M059J (cell line): ENCODE measurements at places on chromosomes 5 and 9. TPM values are rescaled to one million over a fixed set of nuclear protein-coding genes. Genes with fewer than 3 reads are reported as not detected.
A peak's percentile ranks its signal among the peaks of the same experiment; 100 is the strongest.

GRCh38 chr9:136604823-136605525, 57.7 kb upstream of the EGFL7 start:
- no peak for DNase-seq

GRCh38 chr5:170078458-170078857, 27.2 kb upstream of the FOXI1 start:
- DNase-seq: no peak

- no peak for DNase-seq
Observed at GRCh38 chr5:172556971-172557461, 84.0 kb upstream of the NEURL1B start.

- no peak for DNase-seq
Observed at GRCh38 chr5:158699298-158699880, 400.3 kb downstream of the EBF1 start.

DNA sequence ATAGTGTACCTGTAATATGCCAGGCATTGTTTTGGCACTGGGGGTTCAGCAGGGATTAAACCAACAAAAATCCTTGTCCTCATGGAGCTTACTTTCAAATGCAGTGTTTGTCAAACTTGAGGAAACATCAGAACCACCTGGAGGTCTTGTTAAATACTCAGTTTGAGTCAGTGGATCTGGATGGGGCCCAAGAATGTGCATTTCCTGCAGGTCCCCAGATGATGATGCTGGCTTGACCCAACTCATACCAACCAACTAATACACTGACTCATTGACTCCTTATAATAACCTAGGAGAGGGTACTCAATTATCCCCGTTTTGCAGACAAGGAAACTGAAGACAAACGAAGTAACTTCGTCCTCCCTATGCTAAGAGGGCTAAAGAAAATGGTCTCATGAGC, 11.3 kb downstream of the WWC1 start:
- DNase-seq: peak; percentile 70

GRCh38 chr9:89592213-89592815, 12.5 kb upstream of the GADD45G start:
- no peak for DNase-seq

DNA sequence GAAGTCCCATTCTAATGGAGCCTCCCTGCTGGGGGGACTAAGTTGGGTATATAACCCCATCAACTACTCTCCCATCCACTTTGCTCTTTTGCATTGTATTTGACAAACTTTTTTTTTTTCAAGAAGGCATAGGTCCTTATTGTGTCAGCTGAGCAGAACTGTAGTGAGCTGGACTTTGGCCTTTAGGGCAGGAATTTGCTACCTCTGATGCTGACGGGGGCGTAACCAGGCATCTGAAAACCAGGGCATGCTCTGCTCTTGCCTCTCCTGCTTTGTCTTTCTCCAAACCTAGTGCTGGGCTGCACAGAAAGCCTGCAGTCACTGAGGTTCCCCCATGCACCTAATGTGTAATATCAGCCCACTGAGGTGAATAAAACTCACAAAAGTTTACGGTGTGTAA, 49.0 kb downstream of the MSX2 start:
- DNase-seq: no peak

DNA sequence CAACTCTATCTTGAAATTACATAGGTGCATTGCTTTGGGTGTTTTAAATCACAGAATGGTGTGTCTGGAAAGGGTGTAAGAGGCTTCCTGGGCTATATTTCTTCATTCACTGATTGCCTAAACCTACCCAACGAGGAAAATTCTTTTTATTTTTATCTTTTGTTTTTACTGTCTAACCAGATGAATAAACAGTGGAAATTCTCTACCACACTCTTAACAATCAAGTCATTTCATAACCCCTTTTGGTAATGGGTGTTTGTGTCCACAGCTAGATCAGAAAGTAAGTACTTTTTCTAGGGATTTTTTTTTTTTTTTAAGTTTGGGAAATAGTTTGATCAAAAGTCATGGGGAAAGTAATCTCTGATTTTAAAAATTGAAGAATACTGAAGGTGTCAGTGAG, 27.6 kb upstream of the C5orf47 start:
- no peak for DNase-seq

DNA sequence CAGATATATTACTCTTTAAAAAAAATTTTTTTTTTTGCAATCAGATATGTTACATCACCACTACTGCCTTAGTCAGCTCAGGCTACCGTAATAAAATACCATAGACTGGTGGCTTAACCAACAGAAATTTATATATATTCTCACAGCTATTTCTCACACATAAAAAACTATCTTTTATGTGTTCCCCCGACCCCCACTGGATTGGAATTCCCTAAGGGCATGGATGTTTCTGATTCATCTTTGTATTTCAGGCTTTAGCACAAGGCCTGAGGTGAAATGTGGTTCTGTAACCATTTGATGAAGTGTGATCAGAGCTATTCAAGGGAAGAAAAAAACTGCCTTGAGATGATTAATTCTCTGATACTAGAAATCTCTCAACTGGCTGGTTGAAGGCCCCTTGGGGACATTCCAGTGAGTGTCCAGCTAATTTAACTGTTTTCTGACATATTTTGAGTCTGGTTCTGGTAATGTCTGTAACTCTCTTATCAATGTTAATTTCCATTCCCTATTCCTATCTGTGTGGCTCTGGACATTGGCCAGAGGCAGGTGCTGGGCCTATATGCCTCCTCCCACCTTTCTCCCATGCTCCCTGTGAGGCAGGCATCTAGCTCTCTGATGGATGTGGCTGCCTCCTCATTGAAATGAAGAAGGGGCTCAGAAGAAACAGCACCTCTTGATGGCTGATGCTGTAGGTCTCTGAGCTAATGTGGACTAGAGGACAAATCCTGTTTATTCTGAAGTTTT, 2.5 kb downstream of the CD14 start:
- peak; percentile 93 for DNase-seq

- DNase-seq: peak; percentile 46
Observed at GRCh38 chr5:179668391-179668790, 12.4 kb downstream of the CBY3 start.

DNA sequence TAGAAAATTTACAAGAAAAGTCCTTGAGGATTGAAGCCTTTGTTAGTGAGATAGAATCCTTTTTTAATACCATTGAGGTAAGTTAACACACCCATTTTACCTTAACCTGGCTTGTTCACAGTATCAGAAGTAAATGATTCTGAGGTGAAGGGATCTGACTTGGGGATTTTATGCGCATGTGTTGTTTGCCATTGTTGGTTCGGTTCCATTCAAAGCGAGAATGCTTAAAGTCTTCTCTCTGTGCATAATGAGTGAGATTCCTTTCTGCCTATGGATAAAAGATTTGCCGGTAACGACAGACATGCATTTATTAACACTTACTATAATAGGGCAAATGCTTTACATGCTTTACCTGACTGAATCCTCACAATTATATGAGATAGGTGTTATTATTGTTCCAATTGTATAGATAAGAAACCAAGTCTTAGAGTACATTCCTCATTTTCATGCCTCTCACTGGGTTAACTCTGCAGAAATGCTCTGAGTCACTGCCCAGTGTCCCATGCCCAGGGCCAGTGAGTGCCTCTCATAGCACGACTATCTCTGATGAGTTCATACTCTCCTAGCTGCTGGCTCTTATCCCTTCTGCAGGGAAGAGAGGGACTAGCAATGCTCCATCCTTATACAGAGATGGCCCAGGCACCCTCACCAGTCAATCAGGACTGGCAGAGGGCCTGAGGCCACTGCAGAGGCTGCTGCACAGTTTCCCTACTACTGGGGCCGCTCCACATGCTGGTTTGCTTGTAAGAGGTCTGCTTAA, 54.4 kb downstream of the CMYA5 start:
- DNase-seq: no peak

- peak; percentile 98 for DNase-seq
Observed at GRCh38 chr5:81825237-81825636, 74.3 kb upstream of the SSBP2 start.

DNA sequence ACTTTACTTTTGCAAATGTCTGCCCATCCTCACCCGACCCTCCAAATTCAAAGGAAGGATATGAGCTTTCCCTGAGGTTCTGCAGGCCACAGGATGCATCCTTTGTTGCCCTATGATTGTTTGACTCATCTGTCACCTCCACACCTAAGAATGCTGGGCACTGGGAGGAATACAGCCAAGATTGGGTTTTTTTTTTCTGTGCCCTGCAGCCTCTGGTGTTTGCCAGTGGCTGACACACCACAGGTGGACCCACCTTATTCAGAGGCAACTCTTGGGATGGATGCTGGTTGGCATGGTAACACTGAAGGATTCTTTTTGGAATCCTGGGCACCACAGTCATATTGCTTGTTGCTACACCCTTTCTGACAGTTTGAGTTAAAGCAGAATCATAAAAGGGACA, 29.7 kb downstream of the C9orf152 start:
- DNase-seq: peak; percentile 40

DNA sequence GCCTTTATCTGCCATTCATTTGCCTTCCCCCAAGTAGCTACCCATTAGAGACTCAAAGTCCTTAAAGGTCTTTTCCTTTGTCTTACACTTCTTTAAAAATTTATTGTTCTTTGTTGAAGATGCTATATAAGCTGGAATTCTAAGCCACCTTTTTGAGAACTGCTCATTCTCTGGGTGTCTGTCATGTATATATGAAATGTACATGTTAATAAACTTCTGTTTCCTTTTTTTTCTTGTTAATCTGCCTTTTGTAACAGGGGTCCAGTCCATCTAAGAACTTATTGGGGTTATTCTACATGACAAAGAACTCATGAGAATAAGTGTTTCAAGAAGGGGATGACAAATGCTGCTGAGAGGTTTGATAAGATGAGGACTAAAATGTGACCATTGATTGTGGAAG, 41.5 kb downstream of the PCDHAC2 start:
- DNase-seq: no peak

- DNase-seq: peak; percentile 96
Observed at GRCh38 chr9:86854898-86855523, 92.3 kb downstream of the GAS1 start.

DNA sequence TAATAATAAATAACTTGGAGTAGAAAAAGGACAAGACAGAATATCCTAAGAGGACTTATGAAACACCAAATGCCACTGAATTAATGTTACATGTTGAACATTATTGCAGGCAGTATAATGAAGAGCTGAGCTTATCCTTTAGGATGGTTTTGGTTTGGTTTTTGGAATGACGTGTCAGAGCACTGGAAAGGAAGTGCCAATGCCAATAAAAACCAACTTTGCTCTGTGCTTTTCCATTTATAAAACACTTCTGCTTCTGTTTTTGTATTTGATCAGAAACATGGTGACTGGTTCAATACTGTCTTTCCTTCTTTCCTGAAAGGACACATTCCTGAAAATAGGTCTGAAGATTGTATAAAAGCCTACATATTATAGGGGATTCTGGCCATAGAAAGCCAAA, 4.2 kb downstream of the MEGF10 start:
- peak; percentile 32 for DNase-seq

DNA sequence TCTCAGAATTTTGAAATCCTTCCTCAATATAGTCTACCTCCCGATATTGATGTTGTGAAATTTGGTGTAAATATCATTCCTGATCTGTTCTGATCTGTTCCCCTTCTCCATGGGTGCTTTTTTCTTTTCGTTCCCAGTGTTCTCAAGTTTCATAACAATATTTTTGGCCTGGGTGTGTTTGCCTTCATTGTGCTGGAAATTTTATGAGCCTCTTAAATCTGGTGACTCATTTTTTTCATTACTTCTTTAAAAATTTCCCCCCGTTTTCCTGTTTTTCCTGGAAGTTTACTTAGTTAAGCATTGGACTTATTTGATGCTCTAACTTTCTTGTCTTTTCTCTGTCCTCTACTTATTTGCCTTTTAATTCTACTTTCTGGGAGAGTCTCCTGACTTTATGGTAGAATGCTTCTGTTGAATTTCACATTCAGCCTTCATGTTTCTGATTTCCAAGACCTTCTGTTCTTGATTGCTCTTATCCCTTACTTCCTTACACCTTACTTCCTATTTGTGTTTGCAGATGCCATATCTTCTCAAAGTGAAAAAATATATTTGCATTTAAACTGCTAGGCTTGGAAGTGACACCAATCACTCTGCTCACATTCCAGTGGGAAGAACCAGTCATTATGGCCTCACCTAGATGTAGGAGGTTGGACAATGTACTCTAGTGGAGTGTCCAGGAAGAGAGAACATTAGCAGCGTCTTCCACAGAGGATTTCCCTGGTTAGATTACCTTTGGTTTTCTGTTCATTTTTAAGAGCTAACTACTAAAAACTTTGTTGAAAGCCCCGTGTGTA, 441.9 kb downstream of the ARHGEF28 start:
- peak; percentile 69 for DNase-seq

GRCh38 chr9:106930477-106930876, 67.5 kb downstream of the ZNF462 start:
- DNase-seq: no peak

DNA sequence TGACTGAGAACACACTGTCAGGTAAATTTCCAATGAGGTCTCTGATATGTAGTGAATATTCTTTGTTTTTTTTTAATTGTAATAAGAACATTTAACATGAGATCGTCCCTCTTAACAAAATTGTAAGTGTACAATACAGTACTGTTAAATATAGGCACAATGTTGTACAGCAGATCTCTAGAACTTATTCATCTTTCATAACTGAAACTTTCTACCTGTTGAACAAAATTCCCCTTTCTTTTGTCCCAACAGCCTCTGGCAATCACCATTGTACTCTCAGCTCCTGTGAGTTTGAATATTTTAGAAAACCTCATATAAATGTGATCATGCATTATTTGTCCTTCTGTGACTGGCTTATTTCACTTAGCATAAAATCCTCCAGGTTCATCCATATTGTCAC, 10.6 kb upstream of the PRLR start:
- DNase-seq: no peak

DNA sequence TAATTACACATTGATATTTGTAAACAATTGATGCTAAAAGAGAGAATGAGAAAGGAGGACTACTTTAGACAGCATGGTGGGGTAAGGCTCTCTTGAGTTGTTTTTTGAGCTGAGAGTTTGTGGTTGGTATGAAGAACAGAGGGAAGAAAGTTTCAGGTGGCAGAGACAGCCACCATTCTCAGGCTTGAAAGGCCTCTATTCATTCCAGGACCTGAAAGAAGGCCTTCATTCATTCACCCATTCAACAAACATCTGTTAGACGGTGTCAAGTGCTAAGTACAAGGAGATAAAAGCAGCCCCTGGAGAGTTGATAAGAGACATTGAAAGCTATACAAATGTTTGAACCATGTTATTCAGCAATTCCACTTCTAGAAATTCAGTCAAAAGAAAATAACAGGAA, 21.7 kb upstream of the ADAM19 start:
- no peak for DNase-seq

The YTHDC2 gene
- total RNA-seq: 4.0 and 8.6 TPM in 2 replicates

The MYMK gene
- total RNA-seq: not detected in 2 replicates

The ENTPD2 gene
- not detected in 2 replicates for total RNA-seq

The PCDHB11 gene
- total RNA-seq: 0.25 and 0.49 TPM in 2 replicates

The PCDH12 gene
- total RNA-seq: not detected in 2 replicates

The EMB gene
- 1.2 and 1.3 TPM in 2 replicates for total RNA-seq

The SLC4A9 gene
- not detected in 2 replicates for total RNA-seq

The SEMA6A gene
- not detected in 2 replicates for total RNA-seq

The GHR gene
- total RNA-seq: 0.05 and 0.57 TPM in 2 replicates

The PCDHB2 gene
- 0.32 and 2.1 TPM in 2 replicates for total RNA-seq
